ENCODE measurements at places on chromosomes 12 and 14.

DNA sequence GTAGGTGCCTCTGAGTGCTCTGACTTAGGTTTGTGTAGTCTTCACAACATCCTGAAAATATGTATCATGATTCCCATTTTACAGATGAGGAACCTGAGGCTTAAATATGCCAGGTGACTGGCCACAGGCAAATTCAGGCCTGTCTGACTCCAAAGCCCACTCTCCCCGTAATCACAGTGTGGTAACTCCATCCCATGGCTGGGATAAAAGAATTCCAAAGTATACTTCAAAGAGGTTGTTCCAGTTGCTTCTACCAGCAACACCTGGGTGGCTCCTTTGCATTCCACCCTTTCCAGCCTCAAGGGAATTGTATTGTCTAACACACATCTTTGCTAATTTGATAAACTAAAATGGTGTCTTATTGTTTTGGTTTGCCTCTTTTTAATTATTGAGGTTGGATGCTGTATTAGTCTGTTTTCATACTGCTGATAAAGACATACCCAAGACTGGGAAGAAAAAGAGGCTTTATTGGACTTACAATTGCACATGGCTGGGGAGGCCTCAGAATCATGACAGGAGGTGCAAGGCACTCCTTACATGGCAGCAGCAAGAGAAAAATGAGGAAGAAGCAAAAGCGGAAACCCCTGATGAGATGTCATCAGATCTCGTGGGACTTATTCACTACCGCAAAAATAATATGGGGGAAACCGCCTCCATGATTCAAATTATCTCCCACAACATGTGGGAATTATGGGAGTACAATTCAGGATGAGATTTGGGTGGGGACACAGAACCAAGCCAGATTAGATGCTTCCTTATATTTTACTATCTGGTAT lies 9.9 kb upstream of the CHST11 start:
- DNase-seq, result no peak

- no peak for DNase-seq
Measured at GRCh38 chr14:60684203-60684602, 34.9 kb upstream of the SIX1 start.

DNA sequence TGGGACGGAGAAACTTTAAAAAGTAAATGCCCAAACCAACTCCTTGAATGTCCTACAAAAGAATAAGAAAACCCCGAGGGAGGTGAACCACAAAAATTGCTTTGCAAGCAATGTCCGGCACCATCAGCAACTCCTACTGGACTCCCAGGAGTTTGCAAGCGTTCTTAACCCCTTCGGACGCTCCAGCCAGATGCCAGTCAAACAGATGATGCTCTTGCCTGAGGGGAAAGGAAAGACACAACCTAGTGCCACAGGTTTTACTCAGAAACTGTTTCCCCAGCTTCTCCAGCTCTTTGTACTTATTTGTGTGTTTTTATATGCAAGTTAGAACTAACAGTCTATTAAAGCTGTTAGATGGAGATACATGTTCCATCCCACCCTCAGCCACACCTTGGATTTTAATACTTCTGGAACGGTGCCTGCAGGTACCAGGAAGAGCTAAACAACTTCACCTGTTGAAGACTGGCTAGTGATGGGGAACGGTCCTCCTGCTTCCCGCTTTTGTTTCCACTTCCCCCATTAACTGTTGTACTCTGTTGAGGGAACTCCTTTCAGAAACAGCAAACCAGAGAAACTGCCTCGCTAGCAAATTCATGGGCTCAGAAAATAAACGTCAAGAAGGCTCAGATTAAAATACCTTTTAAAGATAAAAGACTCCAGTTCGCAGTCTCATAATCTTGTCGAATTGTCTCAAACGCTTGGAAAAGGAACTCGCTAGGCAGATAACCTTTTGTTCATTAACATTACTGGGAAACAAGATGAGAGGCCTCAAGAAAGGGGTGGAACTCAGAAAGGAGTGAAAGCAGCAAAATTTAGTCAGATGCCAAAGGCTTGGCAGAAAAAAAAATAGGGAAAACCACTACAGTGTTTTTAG lies 1.1 kb upstream of the FERMT2 start:
- DNase-seq, result no peak

GRCh38 chr12:66740732-66741131 lies 61.9 kb upstream of the GRIP1 start:
- no peak for DNase-seq

- no peak for DNase-seq
Measured at GRCh38 chr14:103721334-103722120, 5.9 kb downstream of the ZFYVE21 start.

- DNase-seq, result no peak
Measured at GRCh38 chr12:6626654-6627283, 9.0 kb downstream of the LPAR5 start.

- no peak for DNase-seq
Measured at GRCh38 chr12:76384560-76384959, 36.3 kb upstream of the BBS10 start.

DNA sequence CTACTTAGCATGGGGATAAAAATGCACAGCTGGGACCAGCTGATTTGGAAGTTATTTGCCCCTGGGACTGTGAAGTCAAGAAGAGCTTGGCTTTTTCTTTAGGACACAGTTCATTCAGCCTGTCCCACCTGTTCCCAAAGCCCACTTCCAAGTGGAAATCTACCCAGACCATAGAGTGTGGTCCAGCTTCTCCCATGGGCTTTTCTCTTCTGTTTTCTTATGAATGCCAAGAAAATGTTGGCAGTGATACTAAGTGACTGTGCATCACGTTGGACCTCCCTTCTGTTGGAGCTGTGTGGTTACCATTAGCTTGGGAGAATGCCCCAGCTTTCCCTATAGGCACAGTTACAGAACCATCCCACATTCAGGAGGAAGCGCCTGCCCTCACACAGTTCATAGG lies 89.4 kb downstream of the NT5DC3 start:
- no peak for DNase-seq

DNA sequence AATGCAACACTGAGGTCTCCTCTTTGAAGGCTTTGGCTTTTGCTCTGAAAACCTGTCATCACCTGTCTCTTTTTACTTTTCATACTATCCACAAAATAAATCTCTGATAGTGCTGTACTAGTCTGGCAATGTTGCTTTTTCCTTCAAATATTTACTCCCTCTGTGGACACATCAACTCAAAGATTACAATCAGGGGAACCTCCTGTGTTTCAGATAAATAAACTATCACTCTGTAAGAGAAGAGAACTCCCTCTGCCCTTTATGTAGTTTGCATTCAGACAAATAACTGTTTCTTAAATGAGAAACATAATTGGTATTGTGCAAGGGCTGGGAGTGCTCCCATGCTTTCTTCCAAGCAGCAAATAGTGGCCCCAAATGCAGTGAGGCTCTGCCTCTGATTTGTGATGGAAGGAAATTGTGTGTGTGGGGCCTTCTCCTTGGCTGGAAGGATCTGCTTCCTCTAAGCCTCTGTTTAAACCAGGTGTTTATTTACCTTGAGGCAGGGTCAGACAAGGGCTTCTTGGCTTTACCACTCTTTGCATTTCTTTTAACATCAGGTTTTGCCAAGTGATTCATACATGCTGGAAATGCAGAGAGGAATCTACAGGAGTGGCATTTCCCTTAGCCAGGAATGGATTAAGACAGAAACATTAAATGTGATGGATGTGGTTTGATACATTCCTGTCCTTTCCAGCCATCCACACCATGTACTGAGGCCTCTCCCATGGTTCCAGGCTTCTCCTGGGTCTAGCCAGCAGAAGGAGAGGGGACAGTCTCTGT lies 69.0 kb downstream of the AKAP6 start:
- no peak for DNase-seq

DNA sequence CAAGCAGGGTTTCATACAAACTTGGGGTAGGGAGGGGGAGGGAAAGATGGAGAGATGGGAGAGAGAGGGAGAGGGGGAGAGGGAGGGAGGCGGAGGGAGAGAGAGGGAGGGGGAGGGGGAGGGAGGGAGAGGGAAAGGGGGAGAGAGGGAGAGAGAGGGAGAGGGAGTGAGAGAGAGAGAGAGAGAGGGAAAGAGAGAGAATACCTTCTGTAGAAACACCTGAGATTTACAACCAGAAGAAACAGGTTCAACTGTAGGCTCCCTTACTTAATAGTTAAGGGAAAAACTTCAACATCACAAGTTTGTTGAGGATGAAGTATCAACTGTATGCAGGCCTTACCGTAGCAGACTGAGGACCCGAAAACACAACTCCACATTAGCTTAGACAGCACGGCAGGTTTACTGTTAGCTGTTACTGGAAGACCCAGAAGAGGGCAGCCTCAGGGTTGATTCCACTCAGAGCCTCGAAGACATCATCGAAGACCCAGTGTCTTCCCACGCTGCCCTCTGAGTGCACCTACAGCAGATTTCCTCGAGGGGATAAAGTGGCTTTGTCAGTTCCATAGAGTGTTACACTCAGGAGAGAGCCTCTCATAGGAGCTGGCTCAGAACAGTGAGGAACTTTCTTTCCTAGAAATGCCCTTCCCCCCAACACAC lies 72.4 kb downstream of the NT5DC3 start:
- DNase-seq, result no peak

GRCh38 chr14:58821421-58821820 lies 183.7 kb downstream of the DACT1 start:
- DNase-seq, result no peak

GRCh38 chr14:99156090-99156425 lies 115.9 kb downstream of the BCL11B start:
- DNase-seq, result no peak

GRCh38 chr12:122003651-122004611 lies 17.8 kb upstream of the BCL7A start:
- DNase-seq, result no peak

GRCh38 chr14:96793547-96793946 lies 3.6 kb upstream of the VRK1 start:
- DNase-seq, result no peak

GRCh38 chr12:49683599-49684309 lies 23.5 kb downstream of the FMNL3 start:
- DNase-seq, result no peak

DNA sequence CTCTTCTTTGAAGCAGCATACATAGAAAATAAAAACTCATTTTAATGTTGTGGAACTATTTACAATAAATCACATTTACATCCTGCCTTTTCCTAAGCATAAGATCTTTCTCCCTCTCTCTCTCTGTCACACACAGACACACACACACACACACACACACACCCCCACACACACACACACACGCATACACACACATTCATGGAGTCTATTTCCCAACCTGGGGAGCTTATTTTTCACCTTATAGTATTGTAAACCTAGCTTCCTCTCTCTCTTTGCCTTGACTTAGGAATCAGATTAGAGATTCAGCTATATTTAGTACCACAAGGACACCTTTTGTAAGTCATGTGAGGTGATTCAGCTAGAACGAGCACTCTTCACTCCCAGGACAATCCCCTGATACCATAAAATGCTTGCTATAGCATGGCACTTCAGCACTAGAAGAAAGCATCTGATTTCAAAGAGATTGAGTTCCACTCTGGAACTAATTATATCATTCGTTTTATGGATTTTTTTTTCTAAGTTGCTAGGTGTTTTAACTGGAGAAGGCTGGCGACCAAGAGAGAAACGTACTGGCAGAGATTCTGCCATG lies 23.6 kb downstream of the TMEM30B start:
- no peak for DNase-seq

GRCh38 chr12:89384050-89384758 lies 31.9 kb upstream of the DUSP6 start:
- DNase-seq, result no peak

DNA sequence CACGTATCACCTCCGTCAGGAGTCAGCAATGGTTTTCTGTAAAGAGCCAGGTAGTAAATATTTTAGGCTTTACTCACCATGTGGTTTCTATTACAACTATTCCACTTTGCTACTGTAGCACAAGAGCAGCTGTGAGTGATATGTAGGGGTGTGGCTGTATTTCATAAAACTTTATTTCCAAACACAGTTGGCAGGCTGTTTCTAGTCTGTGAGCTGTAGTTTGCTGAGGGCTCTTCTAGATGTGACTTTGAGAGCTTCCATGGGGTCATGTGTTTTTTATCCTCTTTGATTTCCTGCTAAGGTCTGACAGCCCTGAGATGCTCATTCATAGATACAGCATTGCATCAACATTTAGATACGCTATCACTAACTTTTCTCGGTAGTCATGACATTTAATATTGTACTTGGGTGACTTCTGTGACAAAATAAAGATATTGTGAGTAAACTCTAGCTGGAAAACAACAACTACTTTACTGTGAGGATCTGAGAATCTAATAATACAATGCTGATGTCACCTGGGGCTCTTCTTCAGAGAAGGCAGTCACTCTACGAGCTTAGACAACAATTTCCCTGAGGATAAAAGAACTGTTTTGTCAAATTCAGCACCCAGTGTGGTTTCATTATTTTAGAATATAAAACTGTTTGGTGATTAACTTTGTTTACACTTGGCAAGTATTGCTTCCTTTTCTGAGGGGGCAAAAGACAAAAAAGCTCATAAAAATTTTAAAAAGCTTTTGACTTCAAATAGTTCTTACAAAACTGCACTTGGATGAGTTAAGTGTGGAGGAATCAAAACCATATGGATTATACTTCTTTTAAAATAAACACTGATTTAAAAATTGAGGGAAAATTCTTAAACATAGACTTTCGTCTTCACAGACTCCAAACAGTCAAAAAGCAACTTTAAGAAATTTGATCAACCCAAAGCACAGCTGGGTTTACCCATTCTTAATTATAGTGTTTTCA lies 231.2 kb upstream of the DCN start:
- no peak for DNase-seq

GRCh38 chr14:55803873-55804553 lies 224.0 kb downstream of the KTN1 start:
- no peak for DNase-seq

- DNase-seq, result no peak
Measured at GRCh38 chr12:30744321-30744720, 10.4 kb downstream of the CAPRIN2 start.

GRCh38 chr12:109098651-109099050 lies 1.3 kb downstream of the UNG start:
- DNase-seq, result no peak

- no peak for DNase-seq
Measured at GRCh38 chr12:3005736-3006135, 46.5 kb downstream of the TEAD4 start.

GRCh38 chr12:58915634-58916033 lies 4.7 kb downstream of the LRIG3 start:
- DNase-seq, result no peak

DNA sequence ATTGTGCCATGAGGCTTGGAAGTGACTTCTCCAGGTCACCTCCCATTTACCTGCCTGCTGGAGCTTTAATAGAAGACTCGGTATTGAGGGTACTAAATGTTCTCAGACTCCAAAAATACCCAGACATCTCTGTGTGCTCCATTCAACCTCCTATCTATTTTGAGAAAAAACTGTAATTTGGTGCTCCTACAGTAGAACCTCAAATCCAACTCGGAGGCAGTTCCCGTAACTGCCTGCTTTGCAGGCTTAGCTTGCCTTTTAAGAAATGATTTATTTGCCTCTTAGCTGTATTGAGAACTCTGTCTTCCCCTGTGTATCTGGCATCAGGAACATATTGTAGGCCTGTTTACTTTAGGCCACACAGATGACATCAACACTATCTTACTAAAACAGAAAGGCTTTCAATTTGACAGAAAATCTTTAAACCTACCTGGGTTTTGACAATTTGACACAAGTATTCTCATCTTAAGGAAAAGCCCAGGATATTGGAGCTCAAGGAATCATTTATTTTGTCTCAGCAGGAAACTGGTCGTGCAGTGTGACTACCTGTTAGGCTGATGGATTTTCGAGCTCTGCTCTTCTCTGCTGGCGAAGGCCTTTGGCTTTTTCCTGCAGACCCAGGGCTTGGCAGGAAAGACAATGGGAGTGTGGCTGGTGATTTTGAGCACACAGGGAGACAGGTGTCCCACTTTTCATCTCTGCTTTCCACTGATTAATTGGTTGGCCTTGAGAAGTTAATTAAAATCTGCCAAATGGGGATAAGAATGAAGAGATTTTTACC lies 314.8 kb downstream of the SNAPC1 start:
- no peak for DNase-seq

Data from activated CD4-positive, CD25-positive, alpha-beta regulatory T cell treated with anti-CD3 and anti-CD28 coated beads, Interleukin-2, amount 50 U/mL, for 72 hours (primary cell).